ENCODE measurements at places on chromosomes 1 and 21.
A peak's percentile ranks its signal among the peaks of the same experiment; 100 is the strongest.

GRCh38 chr1:25905680-25906643 lies at the start of gene STMN1:
Gene STMN1, minus strand, starts transcription at chr1:25906419. Its CDS starts 1,743 bp downstream, at chr1:25904676.
- peak; percentile 61 for DNase-seq

- DNase-seq, result peak; percentile 12
Observed at GRCh38 chr1:92563457-92564216, 76.9 kb upstream of the GFI1 start.

DNA sequence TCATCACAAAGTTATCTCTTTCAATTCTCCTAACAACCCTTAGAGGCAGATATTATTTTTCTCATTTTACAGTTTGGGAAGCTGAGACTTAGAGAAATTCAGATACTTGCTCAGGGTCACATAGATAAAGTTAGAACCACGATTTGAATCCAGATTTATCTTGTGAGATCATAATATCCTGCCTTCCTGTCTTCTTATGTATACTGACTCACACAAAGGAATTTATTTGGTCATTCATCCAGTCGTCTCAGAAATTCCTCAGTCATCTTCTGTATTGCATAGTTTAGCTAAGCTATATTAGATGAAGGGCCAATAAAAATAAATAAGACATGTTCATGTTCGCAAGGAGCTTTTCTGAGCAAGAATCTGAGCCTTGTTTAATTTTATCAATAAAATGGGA lies 35.8 kb upstream of the RUNX1 start:
- no peak for DNase-seq

GRCh38 chr1:10932088-10932487 lies 80.4 kb upstream of the TARDBP start:
- no peak for DNase-seq

GRCh38 chr1:96533820-96534219 lies 187.8 kb upstream of the PTBP2 start:
- no peak for DNase-seq

GRCh38 chr1:174786760-174787159 lies 213.0 kb upstream of the CACYBP start:
- DNase-seq, result no peak

GRCh38 chr1:78526496-78526895 lies 35.7 kb downstream of the PTGFR start:
- no peak for DNase-seq

GRCh38 chr1:198595765-198596164 lies 43.1 kb upstream of the PTPRC start:
- no peak for DNase-seq

- no peak for DNase-seq
Observed at GRCh38 chr1:18580691-18581419, 49.8 kb upstream of the PAX7 start.

DNA sequence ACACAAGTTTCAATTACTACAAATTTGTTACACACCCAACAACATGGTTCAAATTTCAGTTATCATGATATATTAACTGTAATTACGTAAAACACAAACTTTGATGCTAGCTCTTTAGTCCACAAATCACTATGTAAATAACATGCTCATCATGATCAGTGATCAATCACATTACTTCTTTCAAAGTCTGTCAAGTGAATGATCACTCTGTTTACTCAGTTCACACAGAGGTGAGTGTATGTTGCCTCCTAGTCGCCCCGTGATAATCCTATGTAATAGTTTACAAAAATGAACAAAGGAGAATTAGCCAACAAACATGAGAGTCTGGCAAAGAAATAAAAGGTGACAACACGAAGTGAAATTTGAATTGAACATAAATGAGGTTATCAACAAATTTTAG lies 14.3 kb downstream of the EDEM3 start:
- no peak for DNase-seq

GRCh38 chr1:56570924-56571372 lies 8.4 kb downstream of the PLPP3 start:
- no peak for DNase-seq

- peak; percentile 73 for DNase-seq
Observed at GRCh38 chr1:110011527-110012041, 22.8 kb upstream of the STRIP1 start.

DNA sequence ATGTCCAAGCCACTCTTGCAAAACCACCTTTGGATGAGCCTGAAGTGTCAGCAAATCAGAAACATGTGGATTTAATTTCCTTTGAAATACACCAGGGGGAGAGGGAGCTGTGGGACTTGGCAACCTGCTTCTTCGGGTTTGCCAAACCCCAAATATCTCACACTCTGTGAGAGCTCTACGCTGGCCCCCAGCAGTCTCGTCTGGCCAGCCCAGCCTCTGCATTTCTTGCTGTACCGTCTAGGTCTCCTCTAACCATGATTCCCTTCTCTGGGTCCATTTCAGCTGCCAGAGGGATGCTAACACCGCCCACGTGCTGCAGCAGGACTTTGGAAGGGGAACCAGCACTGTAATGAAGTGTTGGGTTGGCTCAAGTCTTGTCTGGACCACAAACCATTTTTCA lies 114.6 kb downstream of the MRPS6 start:
- no peak for DNase-seq

DNA sequence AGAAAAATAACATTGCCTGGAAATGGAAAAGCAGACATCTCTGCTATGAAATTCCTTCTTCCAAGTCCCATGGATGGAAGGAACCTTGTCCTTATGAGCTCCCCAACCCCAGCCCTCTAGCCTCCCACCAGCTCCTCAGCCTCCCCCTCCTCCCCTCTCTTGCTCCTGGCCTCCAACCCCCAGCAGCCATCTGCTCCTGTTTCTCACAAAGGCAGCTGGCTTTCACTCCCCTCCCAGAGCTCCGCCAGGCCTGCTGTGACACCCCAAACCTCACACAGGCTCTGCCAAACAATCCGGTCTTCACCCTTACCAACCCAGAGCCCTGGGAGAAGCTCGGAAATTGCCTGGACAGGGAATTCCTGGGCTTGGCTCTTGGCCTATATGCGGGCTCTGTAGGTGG lies 69.2 kb downstream of the KLHDC7A start:
- no peak for DNase-seq

- no peak for DNase-seq
Observed at GRCh38 chr1:77282187-77282865, 507 bp downstream of the AK5 start.

DNA sequence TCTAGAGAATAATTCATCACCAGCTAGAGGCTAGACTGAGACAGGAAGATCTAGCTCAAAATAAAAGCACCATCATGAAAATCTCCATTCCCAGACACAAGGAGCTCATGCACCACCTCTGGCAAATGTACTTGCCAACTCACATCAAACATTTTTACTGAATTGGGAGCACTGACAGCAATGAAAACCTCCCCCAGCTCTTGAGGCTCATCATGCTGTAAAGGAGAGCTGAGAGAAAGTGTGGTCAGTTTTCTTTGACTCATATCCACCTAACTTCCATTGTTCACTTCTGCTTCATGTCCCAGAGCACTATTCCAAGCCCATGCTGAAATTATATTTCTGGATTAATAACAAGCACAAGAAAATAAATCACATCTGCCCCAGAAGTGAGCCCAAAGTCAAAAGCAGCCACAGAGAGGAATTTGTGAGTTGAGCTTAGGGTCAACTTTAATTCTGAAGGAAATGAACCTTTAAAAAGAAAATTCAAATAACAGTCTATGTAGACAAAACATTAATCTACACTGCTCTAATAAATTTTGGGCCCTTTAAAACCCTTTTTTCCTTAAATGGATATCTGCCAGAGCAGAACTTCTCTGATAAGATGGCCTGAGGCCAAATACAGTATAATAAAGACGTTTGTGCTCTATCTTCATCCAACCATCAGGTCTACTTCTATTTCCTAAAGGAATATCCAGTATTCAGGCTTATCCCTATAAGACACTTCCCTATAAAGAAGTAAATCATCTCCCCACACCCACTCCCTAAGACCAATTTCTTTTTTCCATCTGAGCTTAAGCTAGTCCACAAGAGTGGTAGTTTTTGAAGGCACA lies 85.9 kb upstream of the ADAM30 start:
- DNase-seq, result no peak

DNA sequence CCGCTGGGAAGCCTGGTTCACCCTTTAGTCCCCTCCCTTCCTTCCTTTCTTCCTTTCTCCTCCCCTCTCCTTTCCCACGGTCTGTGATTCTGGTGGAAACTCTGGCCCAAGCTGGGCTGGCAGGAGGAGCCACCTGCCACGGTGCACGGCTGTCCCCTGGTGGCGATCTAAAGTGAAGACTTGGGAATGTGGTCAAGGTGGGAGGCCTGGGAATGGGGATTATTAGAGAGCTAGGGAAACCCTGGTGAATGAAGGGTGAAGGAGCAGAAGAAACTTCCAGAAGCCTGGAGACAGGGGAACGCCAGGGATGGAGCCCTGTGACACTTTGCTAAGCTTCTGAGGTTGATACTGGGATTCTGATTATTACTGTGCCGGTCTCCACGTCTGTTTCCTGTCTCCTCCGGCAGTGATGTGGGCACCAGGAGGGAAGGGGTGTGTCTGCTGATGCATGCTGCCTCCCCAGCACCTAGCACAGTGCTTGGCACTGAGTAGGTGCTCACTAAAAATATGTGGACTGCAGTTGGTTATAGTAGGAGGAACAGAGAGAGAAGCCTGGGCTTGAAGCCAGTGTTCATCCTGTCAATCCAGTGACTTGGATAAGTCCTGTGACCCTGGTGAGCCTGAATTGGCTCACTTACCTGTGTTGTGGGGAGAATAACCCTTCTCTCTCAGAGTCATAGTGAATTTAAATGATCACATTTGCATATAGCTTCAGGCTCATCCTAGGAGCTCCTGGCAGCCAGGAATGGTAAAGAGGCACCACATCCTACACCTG lies 71.2 kb upstream of the NBPF3 start:
- DNase-seq, result peak; percentile 81

DNA sequence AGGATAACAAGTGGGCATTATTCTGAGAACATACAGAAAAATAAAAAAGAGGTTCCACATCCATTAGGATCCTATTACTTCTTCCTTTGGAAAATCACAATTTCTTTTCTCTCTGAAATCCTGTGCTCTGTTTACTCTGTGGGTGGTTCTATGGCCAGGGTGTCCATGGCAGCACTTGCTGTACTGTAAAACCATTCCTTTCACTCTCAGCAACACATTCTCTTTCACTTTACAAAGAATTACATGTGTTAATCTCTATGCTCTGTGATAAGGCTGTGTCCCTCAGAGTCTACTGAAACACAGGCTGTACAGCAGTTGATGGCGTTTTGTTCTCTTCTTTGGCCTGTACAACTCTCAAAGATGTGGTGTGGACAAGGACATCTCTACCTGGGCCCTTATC lies 524.1 kb downstream of the PTBP2 start:
- no peak for DNase-seq

DNA sequence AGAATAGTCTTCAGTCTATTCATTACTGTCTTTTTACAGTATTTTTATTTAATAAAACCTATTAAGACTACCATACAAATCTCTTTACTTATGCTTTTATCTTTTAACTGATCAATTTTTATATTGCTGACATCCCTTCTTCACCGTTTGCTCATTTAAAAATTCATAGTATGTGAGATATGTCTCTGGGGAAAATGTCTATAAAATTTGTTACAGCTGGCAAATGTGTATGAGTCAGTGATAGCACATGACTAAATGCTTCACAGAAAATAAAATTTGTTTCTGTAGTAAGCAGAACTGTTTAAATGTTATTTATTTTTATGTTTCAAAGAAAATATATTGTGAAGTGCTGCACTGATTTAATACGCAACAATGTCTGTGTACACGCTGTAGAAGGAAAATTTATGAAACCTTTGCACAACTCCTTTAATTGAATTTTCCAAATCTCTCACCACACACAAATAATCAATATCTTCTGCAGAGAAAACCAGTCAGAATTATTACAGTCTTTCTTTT lies 74.2 kb downstream of the ITGB3BP start:
- DNase-seq, result no peak

GRCh38 chr1:211603713-211604112 lies 24.8 kb upstream of the SLC30A1 start:
- no peak for DNase-seq

DNA sequence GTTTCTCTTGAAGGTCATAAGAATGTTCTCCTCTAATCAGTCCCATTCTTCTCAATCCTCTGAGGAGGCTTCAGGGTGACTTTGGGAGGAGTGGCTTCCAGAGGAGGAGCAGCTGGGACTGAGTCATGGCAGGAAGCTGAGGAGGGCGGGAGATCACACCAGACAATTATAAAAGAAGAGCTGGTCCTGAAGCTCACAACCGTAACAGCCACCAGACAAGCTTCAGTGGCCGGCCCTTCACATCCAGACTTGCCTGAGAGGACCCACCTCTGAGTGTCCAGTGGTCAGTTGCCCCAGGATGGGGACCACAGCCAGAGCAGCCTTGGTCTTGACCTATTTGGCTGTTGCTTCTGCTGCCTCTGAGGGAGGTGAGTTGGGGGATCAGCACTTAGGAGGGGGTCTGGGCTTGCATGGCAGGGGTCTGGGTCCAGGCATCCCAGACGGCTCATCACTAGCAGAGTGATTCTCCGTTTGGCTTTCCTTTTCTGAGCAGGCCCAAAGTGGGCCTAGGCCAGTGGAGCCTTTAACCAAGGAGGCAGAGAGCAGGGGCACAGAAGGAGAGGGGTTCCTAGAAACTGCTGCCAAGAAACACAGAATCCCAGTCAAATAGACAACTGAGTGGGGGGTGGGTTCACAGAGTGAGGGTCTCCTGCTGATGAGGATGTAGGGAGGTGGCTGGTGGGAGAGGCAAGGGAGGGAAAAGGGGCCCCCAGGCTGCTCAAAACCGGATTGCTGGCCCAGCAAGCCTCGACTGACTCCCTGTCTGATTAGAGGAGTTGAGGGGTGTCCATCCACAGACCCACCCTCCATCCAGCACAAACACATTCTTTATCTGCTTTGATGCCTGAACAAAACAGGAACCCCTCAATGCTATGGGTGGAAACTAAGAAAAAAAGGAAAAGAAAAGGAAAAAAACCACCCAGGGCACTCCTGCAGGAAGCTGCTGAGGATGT lies at the start of gene ECM1:
TSS of gene ECM1 (plus strand) at position 198 of the 953 bp plus-strand sequence. CDS start at position 299, 101 bp downstream.
- peak; percentile 67 for DNase-seq

DNA sequence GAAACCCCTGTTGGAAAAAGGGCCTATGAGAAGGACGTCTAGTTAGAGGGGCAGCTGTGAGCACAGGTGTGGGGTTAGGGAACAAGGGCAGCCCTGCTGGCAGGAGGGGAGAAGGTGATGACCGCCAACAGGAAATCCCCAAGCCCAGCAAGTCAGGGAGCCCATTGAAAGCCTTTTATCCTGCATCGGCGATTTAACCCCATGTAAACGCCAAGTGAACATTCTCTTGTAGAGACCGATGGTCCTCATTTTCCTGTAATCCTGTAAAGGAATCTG lies 1.1 kb upstream of the BSND start:
- DNase-seq, result no peak

DNA sequence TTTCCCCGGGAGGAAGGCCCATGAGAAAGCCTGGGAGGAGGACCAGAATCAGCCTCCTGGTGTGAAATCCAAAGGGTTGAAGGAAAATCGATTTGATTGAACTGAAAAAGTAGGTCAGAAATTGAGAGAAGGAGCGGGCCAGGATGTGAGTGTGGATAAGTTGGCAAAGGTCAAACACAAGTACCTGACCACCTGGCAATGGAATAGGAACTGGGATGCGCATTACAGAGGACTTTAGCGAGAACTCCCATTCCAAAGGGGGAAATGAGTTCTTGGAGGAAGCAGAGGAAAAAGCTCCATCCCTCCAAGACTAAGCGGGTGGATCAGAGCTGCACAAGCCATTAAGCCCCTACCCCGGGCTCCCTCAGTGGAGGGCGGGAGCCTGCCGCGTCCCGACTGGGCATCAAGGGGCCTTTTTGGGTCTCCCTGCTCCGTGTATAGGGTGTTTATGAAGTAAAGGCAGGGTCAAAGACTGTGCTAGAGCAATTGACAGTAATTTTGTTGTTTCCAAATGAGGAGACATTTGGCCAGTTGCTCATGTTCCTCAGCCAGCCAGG lies 56.4 kb downstream of the TGFB2 start:
- DNase-seq, result no peak

Measured in inflammatory macrophage treated with lipopolysaccharide for 1 hour (primary cell).